Stimulated activated CD8-positive, alpha-beta memory T cell treated with anti-CD3 and anti-CD28 coated beads, Interleukin-15, amount 100 ng/mL, for 4 hours (primary cell): ENCODE measurements at places on chromosomes 1 and 21.
A peak's percentile ranks its signal among the peaks of the same experiment; 100 is the strongest.

- DNase-seq: peak; percentile 44
Measured at GRCh38 chr1:202807451-202807925, 733 bp downstream of the KDM5B start.

GRCh38 chr1:51044199-51044598 lies 57.8 kb upstream of the C1orf185 start:
- no peak for DNase-seq

GRCh38 chr1:113758631-113759332 lies 504 bp downstream of the PHTF1 start:
- DNase-seq: peak; percentile 36

GRCh38 chr21:45994759-45995685 lies 13.5 kb downstream of the COL6A1 start:
- no peak for DNase-seq

GRCh38 chr1:5830771-5831599 lies 161.2 kb downstream of the NPHP4 start:
- DNase-seq: no peak

DNA sequence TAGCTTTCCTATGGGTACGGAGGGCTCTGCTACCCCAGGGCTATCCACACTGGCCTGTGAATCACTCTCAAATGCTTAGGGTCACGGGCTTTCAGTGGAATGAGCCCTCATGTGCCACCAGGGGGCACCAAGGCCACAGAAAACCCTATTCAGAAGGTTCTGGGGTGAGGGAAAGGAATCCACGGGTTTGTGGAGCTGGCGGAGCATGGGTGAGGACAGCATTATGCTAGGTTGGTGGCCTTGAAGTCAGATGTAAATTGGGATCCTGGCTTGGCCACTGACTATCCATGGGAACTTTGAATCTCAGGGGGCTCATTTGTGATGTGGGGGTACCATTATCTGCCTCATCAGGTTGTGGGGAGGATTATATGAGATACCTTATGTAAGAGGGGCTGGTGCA lies 5.1 kb upstream of the LAMTOR5 start:
- DNase-seq: peak; percentile 19

- DNase-seq: no peak
Measured at GRCh38 chr1:44717156-44717555, 13.8 kb downstream of the RNU5D-1 start.

GRCh38 chr1:93172778-93173177 lies 7.4 kb downstream of the TMED5 start:
- no peak for DNase-seq

GRCh38 chr1:56625819-56626440 lies 19.2 kb upstream of the PRKAA2 start:
- no peak for DNase-seq

- no peak for DNase-seq
Measured at GRCh38 chr21:39386194-39386593, 37.3 kb upstream of the HMGN1 start.

DNA sequence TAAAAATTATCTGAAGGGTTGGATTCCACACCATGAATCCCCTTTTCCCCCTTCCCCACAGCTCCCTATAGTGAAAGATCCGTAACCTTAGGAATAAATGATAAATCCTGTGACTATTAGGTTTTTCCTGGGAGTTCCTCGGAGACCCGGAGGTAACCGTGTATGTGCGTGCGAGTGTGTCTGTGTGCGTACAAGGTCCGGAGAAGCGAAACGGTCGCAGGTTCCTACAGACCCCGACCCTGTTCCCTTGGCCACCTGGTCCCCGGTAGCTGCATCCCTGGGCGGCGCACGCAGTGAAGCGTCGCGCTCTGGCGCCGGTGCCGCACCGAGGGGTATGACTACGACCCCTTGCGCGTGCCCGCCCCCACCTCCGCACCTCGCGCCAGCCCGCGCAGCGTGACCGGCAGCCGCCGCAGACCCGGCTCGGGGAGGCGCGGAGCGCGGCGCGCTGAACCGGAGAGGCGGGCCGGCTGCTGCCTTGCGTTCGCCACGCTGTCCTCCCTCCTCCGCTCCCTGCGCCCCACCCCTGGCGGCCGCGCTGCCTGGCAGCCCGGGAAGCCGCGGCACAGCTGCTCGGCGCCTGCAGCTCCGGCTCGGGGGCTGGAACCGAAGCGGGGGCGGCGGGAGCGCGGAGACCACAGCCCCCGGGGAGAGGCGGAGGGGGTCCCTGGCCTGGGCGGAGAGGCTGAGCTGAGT lies at the start of gene AK5:
Gene AK5, plus strand, starts transcription at position 529 of the 696 bp plus-strand sequence. CDS start 295 bp downstream, outside the sequence.
- DNase-seq: no peak
